ENCODE measurements at places on chromosomes 2 and 18.
A peak's percentile ranks its signal among the peaks of the same experiment; 100 is the strongest.

- DNase-seq = no peak
Observed at GRCh38 chr2:239581352-239581901, 180.6 kb upstream of the HDAC4 start.

- no peak for DNase-seq
Observed at GRCh38 chr2:20333738-20334137, 16.9 kb downstream of the PUM2 start.

DNA sequence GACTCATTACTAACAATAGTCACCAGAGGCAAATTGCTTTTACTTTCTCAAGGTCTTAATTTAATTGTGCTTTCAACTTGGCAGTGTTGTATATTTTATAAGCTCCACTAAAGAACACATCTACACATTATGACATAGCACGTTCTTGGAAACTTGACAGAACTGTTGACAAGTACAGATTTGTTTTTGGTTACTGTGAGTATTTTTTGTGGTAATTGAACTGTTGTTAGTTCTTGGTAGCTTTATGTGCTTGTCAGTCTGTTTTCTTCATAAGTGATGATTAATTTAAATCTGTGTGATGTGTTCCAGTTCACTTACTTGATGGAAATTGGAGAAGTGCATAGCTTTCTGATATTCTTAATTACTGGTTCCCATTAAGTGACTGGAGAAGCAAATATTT, 63.9 kb downstream of the COMMD1 start:
- DNase-seq = no peak

DNA sequence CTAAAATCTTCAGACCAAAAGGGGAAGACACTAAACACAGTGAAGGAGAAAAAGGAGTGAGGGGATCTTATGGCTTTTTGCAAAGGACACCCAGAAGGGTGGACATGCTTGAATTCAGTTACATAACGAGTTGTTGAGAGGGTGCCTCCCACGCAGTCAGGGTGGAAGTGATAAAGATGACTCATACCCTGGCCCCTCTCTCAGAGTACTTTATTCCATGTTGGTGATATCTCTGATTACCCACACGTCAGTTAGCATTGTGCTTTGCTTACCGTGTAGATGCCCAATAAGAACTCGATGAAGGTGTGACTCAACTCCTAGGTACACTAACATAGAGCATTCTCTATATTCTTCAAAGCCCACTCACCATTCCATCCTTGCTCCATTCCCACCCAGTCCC, 44.4 kb downstream of the EN1 start:
- DNase-seq = peak; percentile 89

GRCh38 chr2:109178968-109179367, 50.0 kb downstream of the SH3RF3 start:
- DNase-seq = no peak

DNA sequence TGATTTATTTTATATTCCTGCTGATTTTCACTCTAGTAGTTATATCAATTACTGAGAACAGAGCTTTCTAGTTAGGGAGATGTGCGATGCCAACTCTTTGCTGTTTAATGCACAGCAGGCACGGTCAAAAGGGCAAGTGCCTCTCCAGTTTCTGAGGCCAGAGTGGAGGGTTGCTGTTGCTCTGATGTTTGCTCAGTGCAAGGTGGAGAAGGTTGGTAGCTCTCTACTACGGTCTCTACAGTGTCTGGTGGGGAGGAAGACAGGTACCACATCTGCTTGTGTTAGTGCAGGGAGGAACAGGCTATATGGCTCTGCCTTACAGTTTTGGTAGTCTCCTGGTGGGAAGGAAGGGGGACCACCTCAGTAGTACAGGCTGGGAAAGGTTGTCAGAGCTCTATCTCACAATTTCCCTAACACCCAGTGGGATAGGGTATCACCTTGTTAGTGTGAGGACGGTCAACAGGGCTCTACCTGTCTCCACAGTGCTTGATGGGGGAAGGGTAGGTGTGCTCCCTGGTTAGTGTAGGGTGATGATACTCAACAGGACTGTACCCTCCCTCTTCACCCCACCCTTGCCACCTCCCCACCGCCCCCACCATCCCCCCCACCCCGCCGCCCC, 85.9 kb downstream of the FANCL start:
- no peak for DNase-seq

GRCh38 chr18:23259701-23260681, 124.7 kb downstream of the CABLES1 start:
- DNase-seq = peak; percentile 80

- DNase-seq = no peak
Observed at GRCh38 chr18:45663403-45664045, 48.2 kb downstream of the SLC14A2 start.

- no peak for DNase-seq
Observed at GRCh38 chr2:217878915-217879590, 123.7 kb downstream of the TNS1 start.

DNA sequence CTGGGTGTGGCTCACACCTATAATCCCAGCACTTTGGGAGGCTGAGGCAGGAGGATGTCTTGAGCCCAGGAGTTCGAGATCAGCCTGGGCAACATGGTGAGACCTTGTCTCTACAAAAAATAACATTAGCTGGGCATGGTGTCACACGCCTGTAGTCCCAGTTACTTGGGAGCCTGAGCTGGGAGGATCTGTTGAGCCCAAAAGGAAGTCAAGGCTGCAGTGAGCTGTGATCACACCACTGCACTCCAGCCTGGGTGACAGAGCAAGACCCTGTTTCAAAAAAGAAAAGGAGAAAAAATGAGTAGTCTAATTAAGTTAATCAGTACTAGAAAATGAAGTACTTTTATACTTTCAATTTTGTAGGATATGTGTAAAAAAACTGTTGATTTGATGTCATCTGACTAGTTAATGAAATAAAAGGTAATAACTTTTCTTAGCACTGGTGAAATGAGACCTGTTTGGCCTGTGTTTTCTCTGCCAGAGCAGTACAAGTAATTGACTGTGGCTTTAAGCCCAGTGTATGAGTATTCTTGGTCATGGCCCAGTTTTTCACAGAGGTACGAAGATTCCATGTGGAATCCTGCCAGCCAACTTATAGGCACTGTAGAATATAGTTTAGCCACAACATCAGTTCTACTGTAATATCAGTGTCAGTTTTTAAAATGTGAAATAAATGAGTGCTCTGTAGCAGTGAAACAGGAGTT, 35.8 kb downstream of the MFSD6 start:
- DNase-seq = no peak

- DNase-seq = no peak
Observed at GRCh38 chr2:239747274-239747673, 277.9 kb downstream of the NDUFA10 start.

GRCh38 chr18:22466608-22467395, 49.1 kb upstream of the CTAGE1 start:
- DNase-seq = no peak

All from OCI-M1 (cell line).